ENCODE measurements at places on chromosomes 5 and 9.

DNA sequence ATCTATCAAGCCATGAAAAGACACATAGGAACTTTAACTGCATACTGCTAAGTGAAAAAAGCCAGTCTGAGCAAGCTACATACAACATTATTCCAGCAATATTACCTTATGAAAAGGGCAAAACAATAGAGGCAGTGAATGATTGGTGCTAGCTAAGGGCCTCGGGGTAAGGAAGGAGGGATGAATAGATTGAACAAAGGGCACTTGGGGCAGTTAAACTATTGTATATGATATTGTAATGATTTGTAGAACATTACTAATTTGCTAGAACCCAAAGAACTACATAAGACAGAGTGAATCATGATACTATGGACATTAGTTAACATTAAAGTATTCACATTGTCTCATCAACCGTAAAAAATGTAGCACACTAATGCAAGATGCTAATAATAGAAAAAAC, 218.3 kb downstream of the FBXO4 start:
- no peak for DNase-seq

- DNase-seq = no peak
Measured at GRCh38 chr9:81377320-81377719, 312.0 kb downstream of the TLE1 start.

- no peak for DNase-seq
Measured at GRCh38 chr5:158324236-158324635, 465.3 kb upstream of the CLINT1 start.

GRCh38 chr5:179380211-179381035, 35.2 kb upstream of the ADAMTS2 start:
- no peak for DNase-seq

GRCh38 chr9:68706363-68707201, 1.5 kb downstream of the PIP5K1B start:
- DNase-seq = no peak

DNA sequence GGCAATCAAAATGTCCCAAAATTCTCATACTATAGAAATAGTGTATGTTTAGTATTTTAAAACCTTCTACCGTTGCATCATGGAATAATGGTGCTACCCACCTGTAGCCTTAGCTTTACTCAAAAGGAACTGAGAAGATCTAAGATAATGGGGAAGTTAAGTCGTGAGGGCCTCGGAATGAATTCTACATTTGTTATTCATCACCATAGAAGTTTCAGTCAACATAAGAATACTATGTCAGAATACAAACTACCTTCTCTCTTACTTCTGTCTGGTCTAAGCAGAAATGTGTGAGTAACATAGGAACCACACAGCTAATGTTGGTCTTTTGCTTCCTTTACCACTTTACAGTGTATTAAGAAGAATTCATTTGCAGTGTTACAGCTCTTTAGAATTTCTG, 43.2 kb downstream of the RFK start:
- no peak for DNase-seq

DNA sequence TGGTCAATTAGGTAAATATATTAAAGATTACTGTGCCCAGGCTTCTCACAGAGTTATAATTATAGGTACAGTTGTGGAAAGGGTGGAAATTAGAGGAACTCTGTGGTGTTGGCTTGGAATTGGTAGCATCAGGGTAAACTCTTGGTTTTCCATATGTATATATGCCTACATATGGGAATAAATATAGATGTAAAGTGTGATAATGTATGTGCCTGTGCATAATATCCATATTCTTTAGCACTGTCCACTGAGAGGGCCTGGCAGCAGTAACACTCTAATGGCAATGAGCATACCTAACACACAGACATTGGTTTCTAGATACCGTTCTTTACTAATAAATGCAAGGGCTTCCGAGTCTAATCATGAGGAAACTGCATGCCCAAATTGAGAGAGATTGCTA, 4.0 kb upstream of the PTPDC1 start:
- DNase-seq = no peak

- peak; percentile 17 for DNase-seq
Measured at GRCh38 chr5:149060325-149060724, 2.5 kb downstream of the SH3TC2 start.

DNA sequence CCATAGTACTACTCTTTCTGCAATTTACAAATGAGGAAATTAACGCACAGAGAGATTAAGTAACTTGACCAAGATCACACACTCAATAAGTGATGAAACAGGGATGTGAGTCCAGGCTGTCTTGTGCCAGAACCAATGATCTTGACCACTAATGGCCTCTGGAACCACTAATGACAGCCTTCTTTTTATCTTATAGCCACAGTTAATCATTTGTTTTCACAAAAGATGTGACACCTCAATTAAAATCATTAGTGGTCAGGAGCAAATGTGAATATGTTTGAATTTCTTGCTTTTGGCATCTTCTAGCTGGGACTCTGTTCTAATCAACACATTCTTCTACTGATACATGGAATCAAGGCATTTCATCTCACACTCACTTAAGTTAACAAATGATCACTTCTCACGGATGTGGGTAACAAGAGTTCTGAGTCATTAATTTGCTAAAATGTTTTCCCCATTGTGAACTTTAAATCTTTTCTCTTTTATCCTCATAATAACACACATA, 102.7 kb upstream of the CD180 start:
- DNase-seq = no peak

GRCh38 chr5:82793808-82794419, 283.3 kb downstream of the TMEM167A start:
- DNase-seq = peak; percentile 39

GRCh38 chr5:157857816-157858526, 974 bp downstream of the CLINT1 start:
- peak; percentile 84 for DNase-seq

DNA sequence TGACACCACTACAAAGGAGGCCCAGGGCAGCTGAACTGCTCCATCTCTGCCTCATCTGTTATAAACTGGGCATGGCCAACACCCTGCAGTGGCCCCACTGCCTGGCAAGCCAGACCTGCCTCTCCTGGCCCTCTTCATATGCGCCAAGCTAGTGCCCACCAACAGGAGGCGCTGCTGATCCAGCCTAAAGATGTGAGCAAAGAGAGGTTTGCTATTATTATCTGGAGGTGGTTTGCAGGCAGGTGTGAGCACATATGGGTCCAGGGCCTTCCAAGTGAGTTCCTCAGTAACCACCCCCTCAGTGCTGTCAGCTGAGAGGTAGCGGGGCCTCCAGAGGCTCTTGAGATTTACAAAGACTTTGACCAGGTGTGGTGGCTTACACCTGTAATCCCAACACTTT, 232.2 kb downstream of the SYK start:
- peak; percentile 62 for DNase-seq

DNA sequence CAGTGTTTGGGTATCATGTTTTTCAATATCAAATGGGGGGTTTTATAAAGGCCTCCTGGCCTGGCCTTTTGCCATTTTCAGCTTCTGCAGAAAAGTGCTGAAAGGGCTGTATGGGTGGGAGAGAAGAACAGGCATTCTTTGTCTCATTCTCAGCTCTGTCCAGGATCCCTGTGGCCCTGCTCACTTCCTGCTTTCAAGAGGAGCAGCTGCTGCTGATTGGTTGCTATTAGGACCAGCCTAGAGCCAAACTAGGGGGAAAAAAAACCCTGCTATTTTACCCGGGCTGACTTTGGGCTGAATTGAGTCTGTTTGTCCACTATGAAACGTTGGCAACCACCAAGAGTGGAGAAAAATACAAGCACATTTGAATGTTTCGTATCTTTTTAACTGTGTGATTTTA, 117.1 kb downstream of the CMYA5 start:
- DNase-seq = peak; percentile 20

- no peak for DNase-seq
Measured at GRCh38 chr5:13658152-13658551, 286.3 kb downstream of the DNAH5 start.

GRCh38 chr9:132288966-132289365, 65.8 kb downstream of the SETX start:
- DNase-seq = no peak

DNA sequence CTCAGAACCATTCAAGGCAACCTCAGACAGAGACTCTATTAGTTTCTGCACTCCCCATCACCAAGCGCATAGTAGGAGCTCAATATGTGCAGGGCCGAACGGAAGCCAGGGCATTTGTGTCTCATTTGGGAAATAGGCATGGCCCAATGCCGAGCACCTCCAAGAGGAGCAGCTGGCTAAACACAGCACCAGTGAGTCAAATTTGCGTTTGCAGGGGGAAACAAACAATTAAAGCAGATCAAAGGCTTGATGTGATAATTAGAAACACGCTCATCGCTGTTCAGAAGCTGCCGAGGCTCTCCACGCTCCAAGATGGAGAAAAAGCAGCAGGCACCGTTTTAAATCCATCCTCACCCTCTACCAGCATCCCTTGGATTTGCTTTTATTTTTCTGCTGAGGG, 225.3 kb downstream of the AGTPBP1 start:
- DNase-seq = no peak

- DNase-seq = no peak
Measured at GRCh38 chr9:114312513-114312875, 10.4 kb upstream of the ORM1 start.

- DNase-seq = no peak
Measured at GRCh38 chr5:90700299-90700698, 141.7 kb downstream of the ADGRV1 start.

DNA sequence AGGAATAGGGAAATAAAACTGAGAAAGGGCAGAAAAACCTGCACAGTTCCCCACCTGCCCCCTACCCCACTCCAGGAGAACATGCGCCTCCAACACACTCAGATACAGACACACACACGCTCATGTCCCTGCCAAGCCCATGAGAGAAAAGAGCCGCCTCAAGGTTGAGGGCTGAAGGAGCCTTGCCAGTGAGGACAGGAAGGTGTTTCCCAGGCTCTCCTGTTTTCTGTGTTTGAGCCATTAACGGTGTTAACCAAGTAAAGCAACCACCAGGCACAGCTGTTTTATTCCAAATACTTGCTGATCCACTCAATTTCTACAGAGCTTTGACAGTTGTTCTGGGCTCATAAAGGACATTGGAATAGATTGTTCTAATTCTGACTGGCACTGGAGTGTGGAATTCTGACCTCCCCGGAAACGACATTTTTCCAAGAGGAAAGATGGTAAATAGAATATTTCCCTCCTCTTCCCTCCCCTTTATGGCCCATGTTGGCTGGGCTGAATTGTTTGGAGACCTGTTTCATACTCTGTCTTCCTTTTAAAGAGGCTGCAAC, 238.0 kb downstream of the DMAC1 start:
- DNase-seq = no peak
